ENCODE measurements at places on chromosomes 7 and 10.

DNA sequence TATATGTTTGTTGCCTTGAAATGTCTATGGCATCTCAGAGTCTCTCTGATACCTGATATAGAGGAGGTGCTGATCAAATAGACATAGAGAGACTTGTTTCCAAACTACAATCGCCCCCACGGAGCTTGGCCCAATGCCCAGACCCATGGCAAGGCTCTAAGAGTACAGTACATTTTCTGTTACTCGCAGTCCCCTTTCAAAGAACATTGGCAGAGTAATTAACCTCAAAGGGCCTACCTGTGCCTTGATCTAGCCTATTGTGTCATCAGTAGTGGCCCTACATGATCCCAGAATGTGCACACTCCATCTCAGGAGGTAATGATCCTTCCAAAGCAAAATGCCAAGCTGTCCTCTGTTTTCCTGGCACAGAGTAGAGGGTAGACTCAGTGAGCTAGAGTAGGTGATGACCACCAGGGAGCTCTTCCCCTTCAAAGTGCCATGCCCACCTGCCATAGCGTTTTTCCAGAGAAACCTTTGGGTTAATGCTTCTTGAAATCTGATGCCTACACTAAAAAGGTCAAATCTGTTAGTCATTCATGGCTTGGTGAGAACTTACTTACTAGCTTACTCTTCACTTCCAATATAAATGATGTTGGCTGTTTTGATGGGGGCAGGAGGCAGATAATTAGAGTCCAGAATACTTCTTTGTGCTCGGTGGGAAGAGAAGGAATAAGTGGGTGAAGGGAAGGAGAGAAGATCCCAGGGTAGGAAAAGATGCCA is 41.2 kb upstream of the ACSL5 start:
- DNase-seq: no peak

- no peak for DNase-seq
These were observed 68.8 kb downstream of the NAMPT start for GRCh38 chr7:106215868-106216516.

GRCh38 chr10:14553448-14553847 is 221.2 kb downstream of the FAM107B start:
- DNase-seq: no peak

GRCh38 chr10:22479419-22479818 is 134.1 kb downstream of the SPAG6 start:
- DNase-seq: no peak

- DNase-seq: peak; percentile 95
These were observed 23.3 kb downstream of the BPGM start for GRCh38 chr7:134669845-134670373.

DNA sequence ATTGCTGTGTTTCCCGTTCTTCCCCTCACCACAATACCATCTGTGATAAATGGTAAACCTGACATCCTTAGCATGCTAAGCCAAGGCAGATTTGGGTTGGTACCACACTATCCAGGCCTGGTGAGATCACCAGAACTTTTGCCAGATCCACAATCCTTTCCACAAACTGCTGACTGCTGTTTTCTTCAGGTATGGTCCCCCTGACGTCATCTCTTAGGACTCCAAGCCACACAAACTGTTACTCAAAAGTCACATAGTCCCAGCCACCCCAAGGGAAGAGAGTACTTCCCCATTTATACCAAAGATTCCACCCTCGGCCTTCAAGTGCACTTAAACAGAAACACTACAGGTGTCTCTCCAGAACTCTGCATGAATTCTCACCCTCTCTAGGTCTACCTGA is 34.8 kb downstream of the SLC25A13 start:
- DNase-seq: peak; percentile 18

- DNase-seq: no peak
These were observed 39.1 kb downstream of the LRRC20 start for GRCh38 chr10:70343312-70343711.

GRCh38 chr10:70060389-70060788 is 7.7 kb downstream of the MACROH2A2 start:
- no peak for DNase-seq

GRCh38 chr7:69827558-69827957 is 229.3 kb downstream of the AUTS2 start:
- DNase-seq: no peak

GRCh38 chr10:78907551-78908211 is 161.1 kb upstream of the ZMIZ1 start:
- no peak for DNase-seq

GRCh38 chr7:106216517-106216922 is 68.3 kb downstream of the NAMPT start:
- DNase-seq: no peak

DNA sequence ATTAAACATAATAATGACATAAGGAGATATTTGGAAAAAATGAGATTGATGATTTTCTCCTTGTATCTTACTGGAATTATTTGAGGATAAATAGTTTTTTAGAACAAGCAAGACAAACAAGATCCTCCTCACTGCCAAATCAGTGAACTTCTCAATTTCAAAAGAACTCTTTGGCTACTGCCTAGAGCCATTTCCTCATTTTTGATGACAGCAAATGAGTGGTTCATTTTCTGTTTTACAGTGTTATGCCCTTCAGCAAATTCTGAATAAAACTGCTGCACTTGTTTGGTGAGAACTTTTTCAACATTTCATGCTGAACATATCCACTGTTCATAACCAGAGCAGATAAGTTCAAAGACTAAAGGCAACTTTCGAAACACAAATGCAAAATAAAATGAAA is 42.5 kb upstream of the AHR start:
- no peak for DNase-seq

DNA sequence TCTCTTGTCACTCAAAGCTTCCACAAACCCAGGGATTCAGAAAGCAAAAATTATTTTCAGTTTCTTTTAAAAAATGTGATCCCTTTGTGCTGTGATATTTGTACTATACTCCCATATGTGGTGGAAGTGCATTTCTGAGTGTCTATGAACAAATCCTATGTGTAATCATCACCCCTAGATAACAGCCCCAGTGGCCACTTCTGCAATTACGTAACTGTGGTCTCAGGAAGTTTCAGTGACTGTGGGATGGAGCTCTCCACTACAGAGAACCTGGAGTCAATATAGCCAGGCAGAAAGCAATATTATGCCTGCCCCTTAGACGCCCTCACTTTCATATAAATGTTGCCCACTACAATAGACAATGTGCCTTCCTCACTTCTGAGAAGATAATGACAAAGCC is 1101.7 kb upstream of the GHITM start:
- no peak for DNase-seq

GRCh38 chr7:76505168-76506080 is 4.9 kb upstream of the UPK3B start:
- no peak for DNase-seq

DNA sequence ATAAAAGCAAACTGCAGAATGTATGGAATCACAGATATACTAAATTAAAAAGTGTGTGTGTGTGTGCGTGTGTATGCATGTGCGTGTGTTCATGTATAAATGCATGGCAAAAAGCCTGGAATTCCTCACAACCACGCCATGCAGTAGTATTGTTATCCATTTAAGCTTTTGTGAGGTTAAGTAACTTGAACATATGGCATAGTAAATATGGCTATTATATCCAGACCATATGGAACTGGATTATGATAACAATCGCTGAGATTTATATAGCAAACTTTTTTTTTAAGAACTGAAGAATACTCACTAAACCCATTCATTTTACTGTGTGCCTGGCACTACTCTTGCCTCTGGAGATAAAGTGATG is 22.3 kb upstream of the NANOS1 start:
- no peak for DNase-seq

- no peak for DNase-seq
These were observed 125.4 kb downstream of the KCNMA1 start for GRCh38 chr10:77512219-77512578.

DNA sequence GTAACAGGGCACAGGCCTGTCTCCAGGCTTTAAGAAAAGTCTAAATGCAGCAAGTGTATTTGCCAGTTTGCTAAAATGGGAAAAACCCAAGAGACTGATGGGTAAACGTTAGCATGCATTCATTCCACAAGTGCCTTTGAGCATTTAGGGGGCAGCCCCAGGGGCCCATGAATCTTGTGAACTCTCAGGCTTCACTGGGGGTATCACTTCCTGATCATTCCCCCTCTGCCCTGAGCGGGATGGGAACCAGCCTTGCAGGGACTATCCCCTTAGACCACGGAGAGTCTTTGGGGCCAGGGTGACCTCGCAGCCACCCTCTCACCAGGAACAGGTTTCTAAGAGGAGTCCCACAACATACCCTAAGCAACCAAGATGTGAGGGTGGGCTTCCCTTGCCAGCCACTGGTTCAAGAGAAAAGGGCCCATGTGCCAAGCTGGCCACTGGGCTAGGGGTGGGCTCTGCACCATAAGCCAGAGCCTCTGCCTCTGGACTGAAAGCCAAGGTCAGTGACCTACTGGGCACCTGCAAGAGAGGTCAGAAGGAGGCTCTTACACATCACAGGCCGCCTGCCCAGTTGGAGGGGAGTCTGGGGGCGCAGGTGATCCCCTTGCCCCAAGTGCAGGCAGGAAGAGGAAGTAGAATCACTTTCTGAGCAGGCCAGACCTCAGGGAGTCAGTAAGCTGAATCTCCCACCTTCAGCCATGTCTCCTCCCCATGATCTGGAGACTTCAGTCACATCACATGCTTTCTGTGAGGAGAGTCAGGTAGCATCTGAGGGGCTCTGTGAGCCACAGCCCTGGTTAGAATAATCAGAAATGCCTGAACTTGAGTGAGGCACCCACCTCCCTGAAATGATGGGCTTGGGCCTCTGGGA is 75.0 kb downstream of the C10orf105 start:
- DNase-seq: no peak

DNA sequence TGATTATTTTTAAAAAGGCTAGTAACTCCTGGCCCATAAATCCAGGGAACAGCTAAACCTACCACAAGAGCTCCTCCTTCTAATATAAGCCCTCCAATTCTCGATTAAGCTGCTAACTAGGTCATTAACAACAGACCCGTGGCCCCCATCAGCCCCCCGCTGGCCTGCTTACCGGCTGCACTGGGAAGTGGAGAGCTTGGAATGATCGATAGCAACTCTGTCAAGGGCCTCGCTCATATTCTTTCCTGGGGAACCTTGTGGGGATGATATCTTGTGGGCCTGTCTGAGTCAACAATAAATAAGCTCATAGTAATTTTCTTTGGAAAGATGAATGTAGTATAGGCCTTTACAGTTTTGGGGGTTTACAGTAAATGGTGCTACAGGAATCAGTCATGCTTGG is 353.5 kb downstream of the TCERG1L start:
- no peak for DNase-seq

DNA sequence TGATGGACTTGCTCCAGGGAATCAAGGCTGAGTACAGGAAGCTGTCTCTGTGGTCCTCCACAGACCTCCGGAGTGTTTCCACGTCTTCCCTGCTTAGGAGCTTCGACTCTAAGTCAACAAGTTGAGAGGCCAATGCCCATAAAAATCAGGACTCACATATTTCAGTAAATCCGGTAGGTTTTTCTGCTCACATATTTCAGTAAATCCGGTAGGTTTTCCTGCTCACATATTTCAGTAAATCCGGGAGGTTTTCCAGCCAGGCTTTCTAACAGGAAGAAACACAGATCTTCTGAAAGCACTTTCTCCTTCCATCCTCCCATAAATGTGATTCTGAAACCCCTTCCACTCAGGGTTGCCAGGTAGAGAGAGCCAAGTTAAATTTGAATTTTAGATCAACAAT is 340.1 kb upstream of the SHH start:
- DNase-seq: no peak

- no peak for DNase-seq
These were observed 193.4 kb upstream of the STEAP4 start for GRCh38 chr7:88500131-88500530.

GRCh38 chr10:30199376-30200016 is 140.1 kb upstream of the JCAD start:
- no peak for DNase-seq

DNA sequence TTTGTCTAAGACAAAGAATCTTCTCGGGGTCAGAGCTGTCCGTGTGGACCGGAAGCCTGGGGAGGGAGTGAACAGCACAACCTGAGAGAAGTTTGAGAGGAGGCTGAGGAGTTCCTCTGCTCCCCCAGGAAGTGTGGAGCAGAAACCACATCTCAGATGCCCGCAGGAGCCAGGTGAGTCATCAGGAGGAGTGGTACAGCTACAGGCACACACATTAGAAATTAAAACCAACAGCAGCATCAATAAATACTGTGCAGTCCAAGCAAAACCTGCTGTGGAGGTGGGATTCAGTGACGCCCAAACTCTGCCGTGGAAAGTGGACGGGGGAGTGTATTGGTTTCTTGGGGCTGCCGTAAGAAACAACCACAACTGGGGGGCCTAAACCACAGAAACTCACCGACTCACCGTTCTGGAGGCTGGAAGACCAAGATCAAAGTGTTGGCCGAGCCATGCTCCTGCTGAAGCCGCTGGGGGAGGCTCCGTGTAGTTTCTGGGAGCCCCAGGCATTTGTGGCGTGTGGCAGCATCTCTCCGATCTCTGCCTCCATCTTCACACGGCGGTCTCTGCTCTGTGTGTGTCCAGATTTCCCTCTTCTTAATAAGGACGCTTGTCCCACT is 31.2 kb upstream of the GARS1 start:
- DNase-seq: no peak

DNA sequence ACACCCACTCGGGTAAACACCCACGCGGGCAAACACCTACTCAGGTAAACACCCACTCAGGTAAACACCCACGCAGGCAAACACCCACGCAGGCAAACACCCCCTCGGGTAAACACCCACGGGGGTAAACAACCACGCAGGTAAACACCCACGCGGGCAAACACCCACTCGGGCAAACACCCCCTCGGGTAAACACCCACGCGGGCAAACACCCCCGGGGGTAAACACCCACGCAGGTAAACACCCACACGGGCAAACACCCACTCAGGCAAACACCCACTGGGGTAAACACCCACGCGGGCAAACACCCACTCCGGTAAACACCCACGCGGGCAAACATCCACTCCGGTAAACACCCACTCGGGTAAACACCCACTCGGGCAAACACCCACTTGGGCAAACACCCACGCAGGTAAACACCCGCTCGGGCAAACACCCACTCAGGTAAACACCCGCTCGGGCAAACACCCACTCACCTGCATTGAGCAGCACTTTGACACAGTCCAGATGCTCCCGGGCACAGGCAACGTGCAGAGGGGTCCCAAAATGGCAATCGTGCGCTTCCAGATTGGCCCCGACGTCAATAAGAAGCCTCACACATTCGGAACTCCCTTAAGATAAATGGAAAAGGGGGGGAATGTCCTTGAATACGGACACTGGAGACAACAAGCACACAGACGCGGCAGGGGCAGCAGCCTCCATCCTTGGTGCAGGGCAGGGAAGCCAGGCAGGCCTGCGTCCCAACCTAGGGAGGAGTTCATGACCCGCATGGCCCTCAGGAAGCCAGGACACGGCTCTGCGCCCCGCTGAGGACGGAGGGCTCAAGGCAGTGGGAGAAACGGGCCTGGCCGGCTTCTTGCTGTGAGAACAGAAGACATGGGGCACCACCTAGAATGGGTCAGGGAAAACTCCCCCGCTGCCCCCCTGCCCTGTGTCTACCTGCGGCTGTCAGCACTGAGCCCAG is 17.6 kb downstream of the ASB13 start:
- DNase-seq: no peak

Data from CD4-positive, alpha-beta T cell (primary cell).